Suprapubic skin (tissue), 4 donors: ENCODE measurements at places on chromosomes 7 and 10.

DNA sequence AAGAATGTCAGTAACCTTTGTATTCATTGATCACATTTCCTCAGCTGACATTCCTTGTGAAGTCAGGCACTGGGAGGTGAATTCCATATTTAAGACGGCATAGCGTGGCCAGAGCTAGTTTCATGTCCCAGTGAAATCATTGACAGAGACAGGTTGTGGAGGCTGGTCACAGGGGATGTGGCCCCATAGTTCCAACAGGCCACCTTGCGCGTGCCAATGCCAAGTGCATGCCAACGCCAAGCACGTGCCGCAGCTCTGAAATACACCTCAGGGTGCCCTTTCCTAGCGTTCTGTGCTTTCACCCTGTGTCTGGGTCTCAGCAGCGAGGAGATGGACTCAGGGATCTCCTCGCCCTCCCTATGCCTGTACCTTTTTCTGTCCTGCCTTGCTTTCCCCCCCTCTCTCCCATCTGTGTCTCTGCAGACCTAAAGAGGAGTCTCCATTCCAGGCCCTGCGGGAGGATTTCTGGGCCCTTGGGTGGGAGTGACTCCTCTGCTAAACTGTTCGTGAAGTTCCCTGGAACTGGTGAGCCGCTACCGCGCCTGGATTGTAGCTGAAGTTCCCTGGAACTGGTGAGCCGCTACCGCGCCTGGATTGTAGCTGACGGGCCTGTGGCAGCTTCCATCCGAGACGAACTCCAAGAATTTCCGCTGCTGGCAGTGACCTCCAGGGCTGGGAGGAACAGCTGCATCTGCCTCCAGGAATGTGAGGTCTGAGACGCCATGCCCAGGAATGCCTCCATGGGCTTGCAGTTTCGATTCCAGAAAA lies 19.7 kb downstream of the AQP1 start:
- no peak for DNase-seq

DNA sequence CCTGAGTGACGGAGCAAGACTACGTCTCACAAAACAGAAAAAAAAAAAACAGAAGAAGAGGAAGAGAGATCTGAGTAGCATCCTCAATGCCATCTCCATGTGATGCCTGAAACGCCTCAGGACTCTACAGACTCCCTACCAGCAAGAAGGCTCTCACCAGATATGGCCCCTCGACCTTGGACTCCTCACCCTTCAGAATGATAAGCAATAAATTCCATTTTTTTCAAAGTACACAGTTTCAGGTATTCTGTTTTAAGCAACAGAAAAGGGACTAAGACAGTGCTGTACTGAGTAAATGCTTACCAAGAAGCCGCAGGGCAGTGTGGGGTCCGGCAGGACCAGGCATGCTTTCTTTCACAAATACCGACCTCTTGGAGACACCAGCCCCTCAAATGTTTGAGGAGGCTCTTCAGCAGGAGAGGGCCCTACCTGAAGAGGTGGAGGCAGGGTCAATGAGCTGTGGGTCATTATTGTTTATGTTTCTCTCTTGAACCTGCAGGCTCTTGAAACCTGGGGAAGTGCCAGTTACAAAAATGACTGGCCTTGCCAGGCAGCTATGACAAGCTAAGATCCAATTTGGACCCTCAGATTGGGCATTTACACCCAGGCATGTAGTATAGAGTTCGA lies 204.1 kb upstream of the LYZL1 start:
- DNase-seq: no peak

- no peak for DNase-seq
Measured at GRCh38 chr7:149414745-149415390, 46.0 kb downstream of the ZNF777 start.

DNA sequence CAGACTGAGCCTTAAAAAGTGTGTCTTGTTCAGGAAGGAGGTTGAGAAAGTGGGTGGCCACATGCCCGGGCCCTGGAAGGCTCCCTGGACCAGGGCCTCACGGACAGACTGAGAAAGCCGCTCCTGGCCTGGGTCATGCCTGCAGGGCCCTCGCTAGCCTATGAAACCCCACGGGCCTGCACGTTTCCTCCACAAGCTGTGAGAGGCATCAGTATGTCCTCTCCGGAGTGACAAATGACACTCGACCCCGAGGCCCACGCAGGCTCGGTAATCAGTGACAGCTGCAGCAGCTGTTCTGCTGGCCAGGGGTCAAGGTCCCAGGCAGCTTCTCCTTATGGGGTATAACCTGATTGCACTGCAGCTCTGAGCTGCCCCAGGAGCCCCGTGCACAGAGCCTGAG lies 47.6 kb downstream of the ASB13 start:
- no peak for DNase-seq

- DNase-seq: no peak
Measured at GRCh38 chr10:73979141-73979808, 18.6 kb upstream of the VCL start.
